PC-9 (cell line): ENCODE measurements at places on chromosomes 5 and 9.

DNA sequence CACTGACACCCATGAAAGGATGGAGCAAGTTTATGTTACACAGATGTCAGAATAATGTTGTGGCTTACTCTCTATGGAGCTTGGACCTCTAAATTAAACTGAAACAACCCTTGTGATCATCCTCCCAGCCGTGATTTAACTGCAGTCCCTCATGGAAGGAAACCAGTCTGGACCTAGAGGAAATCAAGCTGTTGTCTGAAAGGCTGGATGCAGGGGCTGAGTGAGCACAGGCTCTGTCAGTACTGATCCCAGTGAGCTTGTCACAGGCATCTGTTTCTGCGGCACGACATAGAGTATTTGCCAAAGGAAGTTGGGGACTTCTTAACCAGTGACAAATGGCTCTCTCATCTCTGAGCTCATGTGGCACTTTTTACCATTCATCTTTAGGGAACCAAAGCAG lies 282.9 kb upstream of the MAP3K1 start:
- H3K4me3 ChIP-seq: no peak overlapping the region
- H3K27ac ChIP-seq: no peak overlapping the region
- H3K27me3 ChIP-seq: no peaks in the 10 kb centered on the region
- peaks cover 39% of the 10 kb centered on the region for H3K4me1 ChIP-seq

DNA sequence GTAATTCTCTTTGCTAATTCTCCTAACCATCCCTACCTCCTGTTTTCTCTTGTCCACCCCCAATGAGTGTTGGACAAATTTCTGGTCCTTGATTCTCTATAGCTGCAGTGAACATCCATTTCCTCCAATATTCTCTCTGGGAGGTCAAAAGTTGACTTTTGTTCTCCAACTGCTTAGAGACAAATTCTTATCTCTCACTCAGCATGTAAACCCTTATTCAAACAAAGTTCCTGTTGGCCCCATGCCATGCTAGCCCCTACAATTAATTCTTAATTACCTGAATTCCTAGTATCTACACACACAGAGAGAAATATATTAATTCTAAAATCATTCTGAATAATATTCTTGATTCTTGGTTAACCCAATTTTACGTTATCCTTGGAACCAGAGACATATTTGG lies 472.9 kb upstream of the ACTBL2 start:
- no peak overlapping the region for H3K4me3 ChIP-seq
- H3K27me3 ChIP-seq: no peaks in the 10 kb centered on the region
- no peaks in the 10 kb centered on the region for H3K36me3 ChIP-seq
- DNase-seq: no peak

DNA sequence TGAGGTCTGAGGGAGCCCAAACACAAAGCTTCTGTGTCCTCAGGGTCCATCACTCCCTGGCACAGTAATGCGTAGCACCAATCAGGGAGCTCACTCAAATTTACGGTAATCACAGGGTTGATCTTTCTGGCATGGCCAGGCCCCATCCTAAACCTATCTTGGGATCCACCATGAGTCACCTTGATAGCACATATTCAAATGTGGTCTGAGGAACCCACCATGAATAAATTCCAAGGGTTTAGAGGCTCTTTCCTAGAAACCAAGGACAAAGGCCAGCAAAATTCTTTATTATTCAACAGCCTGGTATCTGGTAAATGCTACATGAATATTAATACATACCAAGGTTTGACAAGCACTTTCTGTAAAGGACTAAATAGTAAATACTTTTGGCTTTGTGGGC lies 254.5 kb downstream of the TLR4 start:
- no peaks in the 10 kb centered on the region for H3K36me3 ChIP-seq
- H3K27ac ChIP-seq: no peak overlapping the region
- H3K4me1 ChIP-seq: no peaks in the 10 kb centered on the region
- DNase-seq: no peak
- no peaks in the 10 kb centered on the region for H3K27me3 ChIP-seq
- no peak overlapping the region for H3K4me3 ChIP-seq

GRCh38 chr5:64190562-64191306 lies 25.1 kb downstream of the RNF180 start:
- no peaks in the 10 kb centered on the region for H3K36me3 ChIP-seq
- no peak overlapping the region for H3K27ac ChIP-seq
- H3K27me3 ChIP-seq: no peaks in the 10 kb centered on the region
- H3K4me1 ChIP-seq: no peaks in the 10 kb centered on the region
- H3K4me3 ChIP-seq: no peak overlapping the region

DNA sequence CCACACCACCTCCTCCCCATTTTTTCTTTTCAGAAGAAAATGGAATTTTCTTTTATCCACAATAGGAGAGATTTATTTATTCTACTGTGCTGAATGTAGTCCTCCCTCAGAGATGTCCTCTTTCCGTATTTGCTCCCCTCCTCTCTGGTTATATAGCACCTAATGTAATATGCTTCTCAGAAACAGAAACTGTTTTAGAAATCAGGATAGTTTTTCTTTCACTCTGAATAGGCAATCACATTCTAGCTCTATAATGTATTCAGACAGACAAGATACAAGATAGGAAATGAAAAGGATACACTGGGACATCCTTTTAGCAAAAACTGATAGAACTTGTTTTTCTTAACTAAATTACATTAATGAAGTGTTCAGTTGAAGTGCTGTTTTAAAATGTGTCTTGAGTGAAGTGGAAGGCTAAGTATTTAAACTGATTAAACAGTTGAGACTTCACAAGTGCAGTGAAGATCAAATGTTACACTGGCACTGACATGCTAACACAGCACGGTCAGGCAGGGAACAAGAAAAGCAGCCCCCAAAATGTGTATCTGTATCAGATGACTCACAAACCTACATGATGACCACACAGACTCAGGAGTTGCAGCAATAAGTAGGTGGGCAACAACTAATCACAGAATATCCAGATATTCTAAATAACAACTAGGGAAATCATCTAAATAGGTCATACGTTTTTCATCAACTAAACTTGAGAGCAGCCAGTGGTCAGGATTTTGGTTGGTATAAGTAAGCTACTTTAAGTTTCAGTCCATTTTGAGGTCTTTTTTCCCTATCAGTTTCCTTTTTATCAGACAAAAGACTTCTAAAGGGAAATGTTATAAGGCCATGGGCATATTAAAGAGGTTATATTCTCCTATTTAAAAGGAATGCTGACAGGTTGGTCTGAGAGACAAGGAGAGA lies 260.4 kb downstream of the MLLT3 start:
- H3K27me3 ChIP-seq: no peaks in the 10 kb centered on the region
- no peak for DNase-seq
- H3K4me1 ChIP-seq: peaks cover 19% of the 10 kb centered on the region
- no peak overlapping the region for H3K4me3 ChIP-seq

GRCh38 chr9:92669527-92669889 lies 423 bp downstream of the IPPK start:
- H3K4me3 ChIP-seq: peak overlapping the region; percentile 95
- H3K36me3 ChIP-seq: 0 out of 2 replicates have a peak, but pooled peaks cover 11% of the 10 kb centered on the region
- H3K4me1 ChIP-seq: peaks cover 19% of the 10 kb centered on the region; the same call in 1 of the 2 replicates
- DNase-seq: peak; percentile 34

DNA sequence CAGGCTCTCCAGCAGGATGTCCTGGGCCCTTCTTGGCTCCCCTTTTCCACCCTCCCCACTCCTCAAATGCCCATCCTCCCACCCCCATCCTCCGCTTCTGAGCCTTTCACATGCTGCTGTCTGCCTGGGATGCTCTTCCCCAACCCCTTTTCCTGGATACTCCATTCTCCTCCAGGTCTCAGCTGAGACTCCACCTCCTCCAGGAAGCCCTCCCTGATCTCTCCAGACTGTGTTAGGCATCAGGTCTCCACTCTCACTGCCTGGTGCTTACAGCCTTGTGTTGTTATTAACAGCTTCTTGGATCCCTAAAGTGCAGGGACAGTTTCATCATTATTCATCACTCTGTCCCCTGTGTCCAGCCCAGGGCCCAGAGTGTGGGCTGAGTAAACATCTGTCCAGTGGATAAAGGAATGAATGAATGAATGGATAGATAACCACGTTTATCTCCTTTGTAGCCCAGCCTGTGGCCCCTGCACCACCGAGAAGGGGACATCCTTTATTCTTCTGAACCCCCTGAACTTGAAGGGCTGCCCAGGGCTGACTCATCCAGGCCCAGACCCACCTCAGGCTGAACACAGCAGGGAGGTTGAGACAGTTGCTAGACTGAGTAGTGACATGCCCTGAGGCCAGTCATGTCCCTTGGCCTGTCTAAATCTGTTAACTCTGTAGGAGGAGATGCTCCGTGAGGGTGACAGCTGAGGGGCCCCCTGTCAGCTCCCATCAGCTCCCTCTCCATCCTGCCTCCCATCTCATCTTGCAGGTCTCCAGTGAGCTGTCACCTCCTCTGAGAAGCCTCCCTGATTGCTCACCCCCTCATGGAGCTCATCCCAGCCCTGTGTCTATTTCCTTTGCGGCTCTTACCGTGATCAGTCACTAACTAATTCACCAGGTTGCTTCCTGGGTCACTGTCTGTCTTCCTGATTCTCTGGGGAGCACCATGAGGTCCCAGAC lies 14.6 kb upstream of the LAMC3 start:
- DNase-seq: no peak
- H3K4me3 ChIP-seq: no peak overlapping the region
- no peaks in the 10 kb centered on the region for H3K4me1 ChIP-seq
- no peak overlapping the region for H3K27ac ChIP-seq
- H3K27me3 ChIP-seq: peaks cover 6% of the 10 kb centered on the region; the same call in 1 of the 2 replicates
- H3K36me3 ChIP-seq: no peaks in the 10 kb centered on the region

DNA sequence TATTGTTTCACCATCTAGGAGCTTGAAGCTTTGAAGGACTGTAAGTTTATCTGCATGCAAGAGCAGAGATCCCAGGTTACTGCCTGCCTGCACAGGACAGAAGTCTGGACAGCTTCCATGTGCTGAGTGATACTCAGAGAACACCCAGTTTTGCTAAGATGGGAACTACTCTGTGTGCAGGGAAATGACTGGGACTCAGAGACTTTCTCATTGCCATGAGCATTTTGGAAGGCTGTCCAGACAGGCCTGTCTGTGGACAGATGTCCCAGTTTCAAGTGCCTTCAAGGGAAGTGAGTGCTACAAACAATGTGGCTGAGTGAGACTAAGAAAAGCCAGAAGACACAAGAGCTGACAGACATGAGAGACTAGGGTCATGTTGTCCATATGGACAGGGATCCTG lies 19.2 kb upstream of the ZNF131 start:
- H3K27ac ChIP-seq: no peak overlapping the region
- H3K27me3 ChIP-seq: no peaks in the 10 kb centered on the region
- DNase-seq: no peak
- H3K36me3 ChIP-seq: no peaks in the 10 kb centered on the region
- no peak overlapping the region for H3K4me3 ChIP-seq
- H3K4me1 ChIP-seq: peaks cover 8% of the 10 kb centered on the region; the same call in 1 of the 2 replicates

DNA sequence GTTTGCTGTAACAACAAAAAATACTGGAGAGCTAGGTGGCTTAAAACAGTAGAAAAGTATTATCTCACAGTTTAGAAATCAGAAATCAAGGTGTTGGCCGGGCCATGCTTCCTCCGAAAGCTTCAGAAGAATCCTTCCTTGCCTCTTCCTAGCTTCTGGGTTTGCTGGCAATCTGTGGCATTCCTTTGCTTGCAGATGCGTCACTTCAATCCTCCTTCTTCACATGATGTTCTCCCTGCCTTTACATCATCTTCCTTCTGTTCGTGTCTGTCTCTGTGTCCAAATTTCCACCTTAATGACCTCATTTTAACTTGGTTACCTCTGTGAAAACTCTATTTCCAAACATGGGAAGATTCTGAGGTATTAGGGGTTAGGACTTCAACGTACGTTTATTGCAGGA lies 90.4 kb upstream of the CHD1 start:
- peaks cover 27% of the 10 kb centered on the region for H3K4me1 ChIP-seq
- no peaks in the 10 kb centered on the region for H3K27me3 ChIP-seq
- H3K4me3 ChIP-seq: no peak overlapping the region
- H3K36me3 ChIP-seq: no peaks in the 10 kb centered on the region
- no peak for DNase-seq
- H3K27ac ChIP-seq: peak overlapping the region; percentile 85

- no peaks in the 10 kb centered on the region for H3K4me1 ChIP-seq
- DNase-seq: no peak
- H3K36me3 ChIP-seq: no peaks in the 10 kb centered on the region
- 0 out of 2 replicates have a peak, but pooled peaks cover 3% of the 10 kb centered on the region for H3K27me3 ChIP-seq
- peak overlapping the region; percentile 75 for H3K4me3 ChIP-seq
- no peak overlapping the region for H3K27ac ChIP-seq
Observed at GRCh38 chr9:27528076-27528885, 1.3 kb downstream of the MOB3B start.

DNA sequence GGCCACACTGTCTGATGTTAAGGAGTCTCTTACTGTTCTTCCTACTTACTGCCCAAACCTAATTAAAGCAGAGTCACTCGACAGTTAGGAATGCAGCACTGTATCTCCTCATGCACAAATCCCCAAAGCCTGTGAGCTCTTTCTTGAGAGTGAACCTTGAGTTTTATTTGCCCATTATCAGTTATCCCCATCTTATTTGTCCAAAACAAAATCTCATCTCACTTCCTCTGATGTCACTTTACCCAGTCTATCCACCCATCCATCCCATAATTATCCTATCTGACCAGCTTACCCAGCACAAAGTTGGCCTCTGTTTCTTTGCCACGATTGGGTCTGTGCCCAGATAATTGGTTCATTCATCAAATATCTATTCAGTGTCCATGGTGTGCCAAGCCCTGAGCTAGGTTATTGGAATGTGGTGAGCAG lies 250.8 kb downstream of the SLIT3 start:
- no peak overlapping the region for H3K27ac ChIP-seq
- H3K4me3 ChIP-seq: no peak overlapping the region
- H3K4me1 ChIP-seq: no peaks in the 10 kb centered on the region
- DNase-seq: no peak

DNA sequence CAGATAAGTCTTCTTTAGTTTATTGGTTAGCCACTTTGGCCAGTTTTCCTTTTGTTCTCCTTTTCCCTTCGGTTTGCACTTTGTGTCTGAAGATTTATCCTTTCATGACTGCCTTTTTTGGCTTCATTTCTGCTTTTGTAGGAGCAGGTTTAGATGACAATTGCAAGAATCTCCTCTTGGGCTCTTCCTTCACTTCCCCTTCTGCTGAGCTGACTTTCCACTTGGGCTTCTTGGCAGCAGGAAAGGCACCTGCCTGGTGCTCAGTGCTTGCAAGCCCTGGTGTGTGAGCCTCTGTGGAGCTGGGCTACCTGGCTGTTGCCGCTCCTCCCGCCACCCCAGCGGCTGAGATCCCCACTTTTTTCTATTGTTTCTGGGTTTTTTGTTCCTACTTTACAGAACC lies 7.3 kb downstream of the CCDC112 start:
- no peaks in the 10 kb centered on the region for H3K36me3 ChIP-seq
- H3K4me1 ChIP-seq: no peaks in the 10 kb centered on the region
- no peak for DNase-seq
- no peaks in the 10 kb centered on the region for H3K27me3 ChIP-seq
- no peak overlapping the region for H3K4me3 ChIP-seq
- H3K27ac ChIP-seq: no peak overlapping the region

- H3K27me3 ChIP-seq: no peaks in the 10 kb centered on the region
- DNase-seq: no peak
- no peaks in the 10 kb centered on the region for H3K4me1 ChIP-seq
- H3K36me3 ChIP-seq: no peaks in the 10 kb centered on the region
- no peak overlapping the region for H3K4me3 ChIP-seq
Observed at GRCh38 chr5:92102313-92102712, 719.2 kb upstream of the ARRDC3 start.
